ENCODE measurements at places on chromosomes 16 and 17.

DNA sequence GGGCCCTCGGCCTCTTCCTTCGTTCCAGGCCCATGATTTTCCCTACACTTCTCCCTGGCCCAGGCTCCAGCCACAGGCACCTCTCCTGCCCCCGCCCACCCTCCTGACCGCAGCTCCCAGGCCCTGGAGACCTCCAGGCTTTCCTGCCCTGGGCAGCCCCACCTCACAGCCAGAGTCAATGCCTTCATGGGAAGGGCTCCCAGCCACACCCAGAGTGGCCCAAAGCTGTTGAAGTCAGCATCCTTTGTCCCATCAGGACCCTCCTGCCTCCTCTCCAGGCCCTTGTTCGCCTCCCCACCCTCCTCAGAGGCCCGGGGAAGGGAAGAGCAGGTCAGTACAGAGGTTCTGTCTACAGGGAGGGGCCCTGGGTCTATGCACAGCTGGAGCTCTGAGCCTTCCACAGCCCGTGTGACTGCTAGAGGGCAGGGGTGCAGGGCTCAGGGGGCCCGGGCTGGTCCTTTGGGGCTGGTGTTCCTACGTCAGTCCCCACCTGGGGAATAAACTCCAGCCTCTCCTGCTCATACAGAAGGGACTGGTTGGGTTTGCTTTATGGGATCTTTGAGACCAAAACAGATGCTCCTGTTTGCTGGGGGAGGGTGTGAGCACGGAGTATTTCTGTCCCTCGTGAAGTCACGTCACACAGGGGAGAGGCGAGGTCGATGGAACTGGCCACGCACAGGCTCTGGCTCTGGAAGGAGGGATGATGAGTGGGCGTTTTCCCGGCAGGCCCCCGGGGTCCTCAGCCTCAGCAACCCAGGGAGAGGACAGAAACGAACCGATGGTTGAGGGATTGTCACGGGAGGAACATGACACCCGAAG is 20.3 kb downstream of the TRARG1 start:
- DNase-seq = no peak

GRCh38 chr17:35906191-35906925 is 24.2 kb downstream of the RDM1 start:
- no peak for DNase-seq

GRCh38 chr16:17945080-17945601 is 391.4 kb downstream of the NPIPA8 start:
- no peak for DNase-seq

GRCh38 chr16:27238591-27238990 is 30.0 kb downstream of the NSMCE1 start:
- no peak for DNase-seq

- no peak for DNase-seq
These were observed 21.8 kb downstream of the DRC3 start for GRCh38 chr17:17994271-17995069.

- DNase-seq = no peak
These were observed 10.0 kb upstream of the GAA start for GRCh38 chr17:80091376-80091775.

All from stimulated activated naive CD4-positive, alpha-beta T cell (primary cell).